ENCODE measurements at places on chromosomes 3 and 15.

GRCh38 chr3:96017556-96017955 is 796.8 kb upstream of the EPHA6 start:
- DNase-seq = no peak

- no peak for DNase-seq
These were observed 588.3 kb upstream of the NAALADL2 start for GRCh38 chr3:174270841-174271240.

GRCh38 chr15:90115783-90116182 is 13.5 kb upstream of the IDH2 start:
- no peak for DNase-seq

DNA sequence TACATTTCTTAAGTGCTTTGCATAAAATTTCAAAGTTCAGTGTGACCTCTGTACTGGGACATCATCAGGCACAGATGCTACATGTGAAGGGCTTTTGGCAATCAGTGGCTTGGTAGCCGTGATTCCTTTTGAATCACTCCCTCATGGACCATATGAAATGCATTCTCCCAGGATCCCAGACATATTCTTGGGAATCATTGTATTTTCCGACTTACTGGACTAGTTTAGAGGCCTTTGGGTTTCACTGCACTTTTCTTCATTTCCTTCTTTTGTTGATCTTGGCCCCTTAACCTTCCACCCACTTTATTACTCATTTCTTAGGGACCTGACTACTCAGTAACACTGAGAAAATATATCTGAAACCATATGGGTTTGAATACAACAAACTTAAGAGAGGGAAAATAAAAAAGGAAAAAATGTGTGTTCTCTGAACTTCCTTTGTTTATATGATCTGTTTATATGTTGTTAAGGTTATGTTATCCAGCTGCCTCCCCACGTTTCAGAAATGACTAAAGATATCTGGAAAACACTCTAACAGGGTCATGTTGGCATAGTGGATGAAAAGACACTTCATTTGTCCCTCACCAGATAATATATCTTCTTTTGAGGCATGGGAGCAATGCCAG is 35.1 kb downstream of the HMG20A start:
- no peak for DNase-seq

DNA sequence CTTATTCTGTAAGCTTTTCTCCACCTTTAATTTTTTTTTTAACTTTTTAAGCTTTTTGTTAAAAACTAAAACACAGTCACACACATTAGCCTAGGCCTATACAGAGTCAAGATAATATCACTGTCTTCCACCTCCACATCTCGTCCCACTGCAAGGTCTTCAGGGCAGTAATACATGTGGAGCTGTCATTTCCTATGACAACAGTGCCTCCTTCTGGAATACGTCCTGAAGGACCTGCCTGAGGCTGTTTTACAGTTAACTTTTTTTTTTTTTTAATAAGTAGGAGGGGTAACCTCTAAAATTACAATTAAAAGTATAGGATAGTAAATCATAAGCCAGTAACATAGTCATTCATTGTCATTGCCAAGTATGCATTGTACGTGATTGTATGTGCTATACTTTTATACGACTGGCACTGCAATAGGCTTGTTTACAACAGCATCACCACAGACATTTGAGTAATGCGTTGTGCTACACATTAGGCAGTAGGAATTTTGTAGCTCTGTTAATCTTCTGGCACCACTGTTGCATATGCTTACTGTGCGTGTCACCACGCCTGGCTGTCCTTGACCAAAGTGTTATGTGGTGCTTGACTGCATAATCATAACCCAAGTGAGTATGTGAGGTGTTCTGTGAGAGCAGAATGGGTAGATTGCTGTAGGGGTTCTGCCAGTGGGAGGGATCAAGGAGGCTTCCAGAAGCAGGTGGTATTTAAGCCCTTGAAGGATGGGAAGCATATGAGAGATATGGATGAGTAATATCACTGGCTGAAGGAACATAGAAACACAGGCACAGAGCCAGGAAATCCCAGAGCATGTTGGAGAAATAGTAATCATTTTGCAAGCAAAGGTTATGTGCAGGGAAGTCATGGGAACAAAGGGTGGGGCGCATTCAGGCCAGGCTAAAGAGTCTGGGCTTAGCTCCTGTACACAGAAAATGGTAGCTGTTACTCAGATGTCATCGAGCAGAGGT is 18.3 kb downstream of the FBXO22 start:
- no peak for DNase-seq

- no peak for DNase-seq
These were observed 26.8 kb upstream of the NR2C2 start for GRCh38 chr3:14920536-14920935.

GRCh38 chr15:25728816-25729215 is 134.3 kb downstream of the ATP10A start:
- DNase-seq = no peak

- no peak for DNase-seq
These were observed 198.2 kb upstream of the STRIT1 start for GRCh38 chr3:155491696-155492095.

DNA sequence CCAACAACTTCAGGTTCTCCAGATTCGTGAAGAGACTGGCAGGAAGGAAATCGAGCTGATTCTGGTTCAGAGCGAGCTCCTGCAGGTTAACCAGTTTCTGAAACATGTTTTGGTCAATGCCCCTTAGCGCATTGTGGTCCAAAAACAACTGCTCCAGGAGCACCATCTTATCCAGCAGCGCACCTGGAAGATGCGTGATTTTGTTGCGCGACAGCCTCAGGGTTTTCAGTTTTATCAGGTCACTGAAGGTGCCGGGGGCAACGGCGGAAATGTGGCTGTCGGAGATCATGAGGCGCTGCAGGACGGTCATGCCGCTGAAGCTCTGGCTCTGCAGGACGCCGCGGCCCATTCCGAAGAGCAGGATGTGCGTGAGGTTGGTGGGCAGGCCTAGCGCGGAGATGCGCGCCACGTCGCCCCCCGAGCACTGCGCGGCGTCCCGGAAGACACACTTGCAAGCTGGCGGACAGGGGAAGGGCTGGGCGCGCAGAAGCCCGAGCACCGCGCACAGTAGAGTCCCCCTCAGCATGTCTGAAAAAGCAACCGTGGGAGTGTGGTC is 1.2 kb downstream of the GP5 start:
- peak; percentile 8 for DNase-seq

DNA sequence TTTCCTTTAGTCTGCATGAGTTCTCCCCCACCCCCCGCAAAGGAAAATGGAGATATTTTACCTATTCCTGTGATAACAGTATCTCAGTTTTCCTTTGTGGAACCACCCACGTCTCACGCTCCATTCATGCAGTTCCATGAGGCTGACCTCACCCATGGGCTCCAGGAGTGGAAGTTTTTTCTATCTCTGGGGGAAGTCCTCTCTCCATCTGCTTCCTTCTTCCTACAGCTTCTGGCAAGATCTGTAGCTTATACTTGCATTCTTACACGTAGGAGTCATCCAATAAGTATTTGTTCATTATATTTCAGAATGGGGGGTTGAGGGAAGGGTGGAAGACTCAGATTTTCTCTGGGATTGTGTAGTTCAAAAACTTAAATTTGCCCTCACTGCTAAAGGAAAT is 5.8 kb upstream of the GLCE start:
- no peak for DNase-seq
